ENCODE measurements at places on chromosomes 6 and 20.

DNA sequence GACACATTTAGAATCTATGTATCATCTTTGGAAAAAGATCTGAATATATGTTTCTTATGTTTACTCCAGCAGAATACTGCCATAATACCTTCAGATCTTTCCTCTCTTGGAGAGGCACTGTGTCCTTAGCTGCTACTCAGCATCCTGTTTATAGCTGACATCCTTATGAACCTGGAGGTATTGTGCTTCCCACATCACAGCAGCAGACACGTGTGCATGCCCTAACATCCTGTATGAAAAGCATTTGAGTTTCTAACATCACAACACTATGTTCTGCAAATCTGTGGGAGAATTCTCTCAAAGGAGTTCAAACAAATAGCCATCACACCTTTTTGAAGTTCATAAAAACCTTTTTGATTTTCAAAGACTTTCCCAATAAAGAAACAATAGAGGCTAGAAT is 216.0 kb downstream of the GJA1 start:
- no peak for DNase-seq

DNA sequence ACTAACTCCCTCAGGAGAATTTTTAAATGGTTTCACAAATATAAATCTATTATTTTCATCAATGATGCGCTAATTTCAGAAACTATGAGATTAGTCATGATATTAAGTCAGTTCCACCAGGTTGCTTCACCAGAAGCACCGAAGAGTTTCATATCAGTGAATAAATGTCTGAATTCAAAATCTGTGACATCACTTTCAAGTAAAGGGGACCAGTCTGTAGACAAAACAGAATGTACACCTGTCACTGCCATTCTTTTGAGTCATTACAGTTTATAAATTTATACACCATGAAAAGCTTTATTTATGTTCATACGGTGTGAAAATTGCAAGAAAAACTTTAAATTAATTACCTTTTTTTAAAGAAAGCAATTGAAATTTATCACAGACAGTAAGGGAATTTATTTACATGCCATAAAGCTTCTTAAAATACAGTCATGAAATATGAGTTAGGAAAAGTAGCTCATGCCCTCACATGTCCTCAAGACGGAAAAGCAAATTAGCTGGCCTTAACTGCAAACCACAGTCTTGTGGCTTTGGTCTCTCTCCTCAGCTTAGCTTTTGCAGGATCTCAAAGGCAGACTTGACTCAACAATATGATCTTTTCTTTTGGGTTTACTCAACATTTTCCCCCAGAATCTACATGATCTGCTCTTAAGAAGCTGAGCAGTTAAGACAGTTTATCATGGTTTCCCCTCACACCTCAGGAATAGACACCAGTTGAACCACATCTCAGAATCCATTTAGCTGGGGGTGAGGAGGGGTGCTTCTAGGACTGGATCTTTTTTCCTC is 177.7 kb upstream of the MCHR2 start:
- DNase-seq: no peak

DNA sequence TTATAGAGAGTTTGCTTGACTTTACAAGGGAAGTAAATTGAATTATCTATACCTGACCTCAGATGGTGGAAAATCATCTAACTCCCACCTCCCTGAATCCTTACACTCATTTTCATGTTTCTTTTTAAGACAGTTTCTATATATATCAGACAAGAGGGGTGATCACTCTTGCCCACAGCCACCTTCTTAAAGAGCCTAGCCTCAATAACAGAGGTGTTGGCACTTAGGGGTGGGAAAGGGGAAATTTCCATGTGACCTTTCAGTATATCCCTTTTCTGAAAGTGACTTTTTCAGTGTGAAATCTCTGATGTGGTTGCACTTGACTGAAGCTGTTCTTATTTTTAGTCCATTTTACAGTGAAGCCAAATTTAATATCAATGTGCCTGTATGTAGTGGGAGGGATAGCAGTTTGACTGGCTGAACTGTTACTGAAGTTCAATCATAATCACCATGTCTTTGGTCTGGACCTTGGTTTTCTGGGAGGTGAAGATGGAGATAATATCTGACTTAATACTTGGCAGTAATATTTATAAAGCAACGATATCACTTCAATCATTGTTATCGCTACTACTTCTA is 141.3 kb downstream of the MAP3K7 start:
- no peak for DNase-seq

GRCh38 chr6:32088487-32089049 is 20.6 kb downstream of the TNXB start:
- DNase-seq: no peak

- DNase-seq: no peak
Observed at GRCh38 chr6:169472786-169473416, 219.3 kb upstream of the THBS2 start.

DNA sequence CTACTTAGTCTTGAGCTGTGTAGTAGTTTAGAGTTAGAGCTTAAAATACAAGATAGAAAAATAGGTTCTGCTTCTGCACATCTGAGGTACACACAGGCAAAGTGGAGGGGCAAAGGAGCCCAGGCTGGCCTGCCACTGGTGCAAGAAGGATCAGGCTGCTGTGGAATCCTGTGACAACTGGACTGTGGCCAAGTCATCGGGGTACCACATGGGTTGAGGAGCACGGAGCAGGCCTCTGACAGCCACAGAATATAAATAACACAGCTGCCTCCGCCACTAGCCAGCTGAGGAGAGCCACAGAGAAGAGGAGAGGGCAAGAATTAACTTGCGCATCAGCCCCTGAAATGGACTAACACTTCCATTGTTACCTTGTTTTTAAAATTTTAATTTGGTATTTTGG is 206.0 kb upstream of the MARCKS start:
- DNase-seq: no peak

GRCh38 chr6:27303613-27304272 is 8.3 kb downstream of the POM121L2 start:
- DNase-seq: no peak

DNA sequence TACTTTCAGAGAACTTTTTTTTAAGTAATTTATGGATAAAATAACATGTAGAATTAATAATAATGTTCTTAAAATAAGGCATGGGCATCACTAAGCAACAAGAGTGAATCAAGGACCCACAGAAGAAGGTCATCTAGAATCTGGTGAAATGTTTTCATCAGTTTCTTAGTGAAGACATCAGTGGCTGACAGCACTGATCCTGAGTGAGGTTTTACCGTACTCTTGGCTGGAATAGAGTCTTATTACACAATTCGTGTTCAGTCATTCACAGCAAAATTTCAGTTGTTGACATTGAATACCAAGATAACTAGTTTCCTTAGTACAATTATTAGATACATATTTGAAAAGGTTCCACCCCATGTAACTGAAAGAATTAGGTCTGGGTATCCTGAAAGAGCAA is 140.4 kb downstream of the C6orf58 start:
- DNase-seq: no peak

DNA sequence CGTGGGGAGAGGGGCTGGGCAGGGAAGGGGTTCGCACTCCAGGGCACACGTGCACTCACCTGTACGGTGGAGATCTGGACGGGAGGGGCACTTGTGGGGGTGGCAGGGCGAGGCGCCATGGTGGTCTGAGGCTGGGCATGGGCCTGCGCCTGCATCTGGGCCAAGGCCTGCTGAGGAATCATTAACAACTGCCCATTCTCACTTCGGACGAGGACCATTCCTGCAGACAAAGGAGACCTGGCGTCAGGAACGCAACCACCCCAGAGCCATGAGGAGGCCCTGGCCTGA is 51.2 kb downstream of the TAF4 start:
- no peak for DNase-seq
